HAP-1 (cell line): ENCODE measurements at places on chromosomes 13 and 19.
A peak's percentile ranks its signal among the peaks of the same experiment; 100 is the strongest.

GRCh38 chr19:35704218-35704617 lies at the start of gene ZBTB32:
Gene ZBTB32 (plus strand): TSS chr19:35704558. CDS start chr19:35714627, 10,069 bp downstream.
- DNase-seq, result no peak

- DNase-seq, result no peak
Observed at GRCh38 chr19:3179739-3180293, 1.2 kb downstream of the S1PR4 start.

DNA sequence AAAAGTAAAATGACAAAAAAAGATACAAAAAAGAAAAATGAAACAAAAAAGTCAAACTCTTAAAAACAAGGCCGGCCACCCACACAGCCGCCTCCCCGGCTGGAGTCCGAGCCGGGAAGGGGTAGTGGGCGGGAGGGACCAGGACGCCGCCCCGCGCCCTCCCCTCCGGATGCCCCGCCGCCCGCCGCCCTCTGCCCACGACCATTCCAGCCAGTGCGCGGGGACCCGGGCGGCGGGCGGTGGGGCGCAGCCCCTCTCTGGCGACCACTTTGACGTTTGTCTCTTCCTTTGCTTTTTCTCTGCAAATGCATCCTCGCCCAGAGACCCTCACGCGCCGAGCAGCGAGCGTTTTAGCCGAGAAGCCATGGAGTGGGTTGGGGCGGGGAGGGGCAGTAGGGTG lies 28.6 kb downstream of the ZBTB7A start:
- DNase-seq, result no peak

GRCh38 chr13:57653229-57653989 lies 21.9 kb downstream of the PCDH17 start:
- DNase-seq, result no peak

- no peak for DNase-seq
Observed at GRCh38 chr19:2289714-2290435, 7.9 kb upstream of the PEAK3 start.

DNA sequence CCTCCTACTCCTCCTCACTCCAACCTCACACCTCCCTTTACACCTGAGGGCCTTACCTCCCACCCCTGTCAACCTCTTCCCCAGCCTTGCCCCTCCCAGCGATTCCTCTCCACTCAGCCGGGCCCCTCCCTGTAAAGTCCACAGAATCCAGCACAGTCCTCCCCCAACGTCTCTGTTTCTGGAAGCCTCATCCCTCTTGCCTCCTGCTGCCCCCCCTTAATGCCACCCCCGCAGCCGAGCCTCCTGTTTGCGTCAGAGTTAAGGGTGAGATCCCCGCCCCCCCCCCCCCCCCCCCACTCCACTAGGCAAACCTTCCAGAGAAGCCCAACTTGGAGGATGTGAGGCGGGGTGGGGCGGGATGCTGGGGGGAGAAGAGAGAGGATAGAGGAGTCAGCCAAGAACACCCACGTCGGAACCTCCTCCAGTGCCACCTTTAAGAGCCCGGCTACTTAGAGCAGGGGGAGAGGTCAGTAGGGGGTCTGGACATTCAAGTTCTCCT lies 2.1 kb downstream of the UNC13A start:
- DNase-seq, result no peak

DNA sequence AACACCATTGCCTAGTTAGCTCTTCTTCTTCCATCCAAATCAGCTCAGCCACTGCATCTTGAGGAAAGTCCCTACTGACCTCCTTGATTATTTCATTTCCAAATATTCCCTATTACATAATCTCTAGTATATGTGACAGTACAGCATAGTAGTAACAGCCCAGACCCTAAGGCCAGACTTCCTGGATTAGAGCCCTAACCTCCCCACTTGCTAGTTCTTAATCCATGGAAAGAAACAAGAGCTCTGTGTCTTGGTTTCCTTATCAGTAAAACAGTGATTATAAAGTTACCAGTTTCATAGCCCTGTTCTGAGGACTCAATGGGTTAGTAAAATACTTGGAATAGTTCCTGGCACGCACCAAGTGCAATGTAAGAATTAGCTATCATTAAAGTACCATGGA lies 153.0 kb downstream of the RAP2A start:
- DNase-seq, result no peak

GRCh38 chr19:41264581-41265394 lies 616 bp downstream of the HNRNPUL1 start:
- DNase-seq, result peak; percentile 71

DNA sequence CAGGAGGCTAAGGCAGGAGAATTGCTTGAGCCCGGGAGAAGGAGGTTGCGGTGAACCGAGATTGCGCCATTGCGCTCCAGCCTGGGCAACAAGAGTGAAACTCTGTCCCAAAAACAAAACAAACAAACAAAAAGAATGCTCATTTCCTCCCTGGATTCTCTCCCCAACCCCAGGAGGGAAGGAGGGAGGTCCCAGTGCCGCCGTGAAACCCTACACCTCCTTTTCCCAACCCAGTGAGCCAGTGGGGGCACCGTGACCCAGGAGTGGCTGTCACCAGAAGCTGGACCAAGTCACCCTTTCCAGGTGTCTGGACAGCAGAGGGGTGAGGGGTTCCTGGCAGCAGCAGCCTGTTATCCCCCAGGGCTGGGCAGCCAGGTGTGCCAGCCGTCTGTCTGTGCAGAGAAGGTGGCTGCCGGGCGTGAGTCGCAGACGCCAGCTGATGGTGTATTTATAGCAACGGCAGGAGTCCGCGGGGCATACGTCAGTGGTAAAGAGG lies 23.5 kb downstream of the NFIC start:
- no peak for DNase-seq

DNA sequence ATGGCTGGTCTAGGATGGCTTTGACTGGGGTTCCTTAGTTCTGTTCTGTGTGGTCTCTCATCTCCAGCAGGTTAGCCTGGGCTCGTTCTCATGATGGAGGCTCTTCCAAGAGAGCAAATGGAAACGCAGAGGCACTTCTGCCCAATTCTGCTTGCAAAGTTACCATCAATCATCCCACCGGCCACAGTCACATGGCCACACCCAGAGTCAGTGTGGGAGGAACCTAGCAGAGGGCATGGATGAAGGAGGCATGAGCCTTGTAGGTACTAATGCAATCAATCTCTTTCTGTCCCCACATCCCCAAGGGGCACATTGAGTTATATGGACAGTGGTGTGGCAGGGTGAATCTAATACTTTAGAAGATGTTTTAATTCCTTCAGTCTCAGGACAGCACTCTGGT lies 207.2 kb downstream of the ZNF536 start:
- DNase-seq, result no peak

GRCh38 chr19:33515921-33516320 lies 5.7 kb downstream of the PEPD start:
- DNase-seq, result no peak

GRCh38 chr13:98496479-98496791 lies 80.5 kb downstream of the STK24 start:
- no peak for DNase-seq

GRCh38 chr13:22538400-22538799 lies 642.4 kb upstream of the SGCG start:
- no peak for DNase-seq

- no peak for DNase-seq
Observed at GRCh38 chr19:16496613-16496983, 404 bp downstream of the C19orf44 start.

DNA sequence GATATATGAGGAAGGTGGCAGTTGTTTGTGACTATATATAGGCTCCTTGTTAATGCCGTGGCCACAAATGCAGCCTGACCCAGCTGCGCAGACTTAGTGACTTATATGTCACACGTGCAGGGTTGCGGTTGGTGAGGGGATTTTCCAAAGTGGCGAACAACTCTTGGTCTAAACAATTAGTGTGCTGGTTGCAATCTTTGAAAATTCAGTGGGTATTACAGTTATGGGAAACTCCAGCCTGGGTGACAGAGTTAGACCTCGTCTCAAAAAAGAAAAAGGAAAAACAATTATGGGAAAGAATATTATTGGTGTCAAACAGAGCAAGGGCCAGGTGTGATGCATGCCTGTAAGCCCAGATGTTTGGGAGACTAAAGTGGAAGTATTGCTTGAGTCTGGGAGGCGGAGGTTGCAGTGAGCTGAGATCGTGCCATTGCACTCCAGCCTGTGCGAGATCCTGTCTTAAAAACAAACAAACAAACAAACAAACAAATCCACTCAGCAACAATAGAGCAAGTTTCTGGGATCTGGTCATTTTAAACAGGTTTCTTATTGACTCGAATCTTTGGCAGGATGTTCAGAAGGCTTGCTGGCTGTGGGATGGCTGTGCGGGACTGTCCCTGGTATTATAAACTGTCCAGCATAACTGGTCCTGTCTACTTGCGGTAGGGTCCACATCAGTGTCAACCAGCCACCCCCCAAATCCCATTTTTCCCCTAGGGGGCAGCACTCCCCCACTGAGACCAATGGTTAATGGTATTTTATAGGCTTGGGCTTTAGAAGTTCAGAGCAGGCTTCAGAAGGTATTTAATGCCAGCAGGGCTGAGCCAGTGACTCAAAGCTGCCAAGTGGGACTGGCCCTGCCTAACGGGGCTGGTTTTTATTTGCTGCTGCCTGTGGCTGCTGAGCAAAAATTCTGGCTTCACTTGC lies 15.4 kb downstream of the RELB start:
- DNase-seq, result peak; percentile 54

- DNase-seq, result no peak
Observed at GRCh38 chr19:35291916-35292315, at the start of gene MAG. Gene MAG (plus strand): TSS chr19:35292161. CDS start chr19:35295409, 3,248 bp downstream.

DNA sequence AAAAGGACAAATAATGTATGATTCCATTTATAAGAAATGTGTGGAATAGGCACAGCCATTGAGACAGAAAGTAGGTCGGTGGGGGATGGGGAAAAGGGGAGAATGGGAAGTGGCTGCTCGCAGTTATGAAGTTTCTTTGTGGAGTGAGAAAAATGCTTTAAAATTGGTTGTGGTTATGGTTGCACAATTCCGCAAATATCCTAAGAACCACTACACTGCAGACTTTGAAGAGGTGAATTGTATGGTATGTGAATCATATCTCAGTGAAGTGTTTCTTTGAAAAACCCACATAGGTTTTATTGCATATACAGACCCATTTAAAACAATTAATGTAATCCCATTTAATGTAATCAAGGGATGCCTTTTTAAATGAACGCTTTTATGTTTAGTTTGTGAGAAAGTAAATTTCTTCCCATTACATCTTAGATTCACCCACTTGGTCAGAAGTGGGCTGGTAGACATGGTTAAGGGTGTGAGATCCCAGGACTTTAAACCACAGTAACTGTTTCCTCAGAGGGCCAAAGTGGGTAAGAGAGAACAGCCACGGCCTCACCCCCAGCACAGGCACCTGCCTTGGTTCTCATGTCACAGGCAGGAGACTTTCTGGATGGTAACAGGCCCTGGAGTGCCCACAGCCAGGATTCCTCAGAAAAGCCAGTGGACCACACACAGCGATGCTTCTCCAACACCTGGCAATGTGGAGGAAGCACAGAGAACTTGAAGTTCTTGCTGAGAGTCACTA lies 119.3 kb upstream of the GJB6 start:
- DNase-seq, result no peak

- DNase-seq, result no peak
Observed at GRCh38 chr19:18725841-18726770, 42.6 kb downstream of the CRTC1 start.

DNA sequence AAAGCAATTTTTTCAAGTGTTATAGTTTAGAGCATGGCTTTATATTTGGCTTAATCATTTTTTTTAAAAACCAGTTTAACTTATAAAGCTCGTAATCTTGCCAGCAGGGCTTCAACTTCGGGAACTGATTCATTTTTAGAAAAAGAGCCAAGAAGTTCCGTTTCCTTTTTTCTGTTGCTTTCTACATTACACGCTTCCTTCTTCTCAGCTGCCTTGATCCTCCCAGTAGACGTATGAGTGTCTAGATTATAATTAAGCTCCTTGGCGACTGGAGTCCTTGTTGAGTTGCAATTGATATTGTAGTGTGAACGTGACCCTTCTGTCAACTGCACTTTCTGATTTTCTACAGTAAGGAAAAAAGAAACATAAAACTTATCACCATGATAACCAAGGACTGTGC lies 497.2 kb downstream of the DIAPH3 start:
- DNase-seq, result no peak

DNA sequence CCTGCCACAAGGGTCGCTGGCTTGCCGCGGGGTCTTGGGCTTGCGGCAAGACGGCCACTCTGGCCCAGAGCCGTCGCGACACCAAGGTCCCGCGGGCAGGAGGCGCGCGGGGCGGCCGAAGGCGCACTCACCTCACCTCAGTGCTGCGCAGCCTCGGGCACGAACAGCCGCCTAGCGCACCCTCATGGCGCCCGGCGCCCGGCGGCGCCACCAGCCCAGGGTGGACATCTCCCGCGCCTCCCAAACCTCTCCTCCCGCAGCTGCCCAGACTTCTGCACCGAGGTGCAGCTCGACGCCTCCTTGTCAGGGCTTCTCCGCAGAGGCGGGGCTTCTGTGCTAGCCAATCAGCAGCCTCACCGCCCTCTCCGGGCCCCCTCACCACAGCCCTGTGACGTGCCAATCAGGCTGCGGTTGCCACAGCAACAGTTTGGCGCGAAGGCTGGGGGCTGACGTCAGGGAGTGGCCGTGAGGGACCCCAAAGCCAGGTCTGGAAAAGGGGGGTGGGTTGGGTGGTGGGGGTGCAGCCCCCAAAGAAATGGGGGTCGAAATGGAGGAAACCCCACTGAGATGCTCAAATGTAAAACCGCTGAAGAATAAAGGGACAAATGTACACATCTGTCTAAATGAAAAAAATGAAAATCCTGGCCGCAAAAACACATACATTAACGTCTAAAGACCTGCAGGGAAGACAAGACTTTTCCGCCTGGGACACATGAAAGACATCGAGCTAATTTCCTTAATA lies at the start of the genes PEG3 and ZIM2:
Gene PEG3 (minus strand): TSS at position 276 of the 742 bp plus-strand sequence. CDS start 16,071 bp downstream, outside the sequence.
Gene ZIM2 (minus strand): TSS at position 276 of the 742 bp plus-strand sequence. CDS start 16,449 bp downstream, outside the sequence.
- DNase-seq, result no peak

- DNase-seq, result no peak
Observed at GRCh38 chr19:17214508-17215126, 540 bp upstream of the USE1 start.

GRCh38 chr13:21231426-21231940 lies 55.0 kb downstream of the MRPL57 start:
- DNase-seq, result no peak

DNA sequence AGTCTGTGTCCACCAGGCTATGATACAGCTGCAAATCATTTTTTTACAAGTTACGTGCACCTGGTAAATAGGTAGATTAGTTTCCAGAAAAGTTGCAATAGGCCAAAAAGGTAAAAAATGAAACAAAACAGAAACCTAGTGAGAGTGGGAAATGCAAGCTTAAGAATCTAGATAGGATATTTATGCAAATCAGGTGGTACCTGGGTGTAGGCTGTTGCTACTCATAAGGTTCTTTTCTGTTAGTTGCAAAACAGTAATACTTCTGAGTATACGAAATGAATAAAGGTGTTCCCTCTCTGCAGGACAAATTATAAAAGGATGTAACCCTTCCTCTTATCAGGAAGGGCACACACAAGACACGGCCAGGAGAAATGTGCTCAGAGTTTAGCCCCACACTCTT lies 97.9 kb downstream of the UGGT2 start:
- no peak for DNase-seq

DNA sequence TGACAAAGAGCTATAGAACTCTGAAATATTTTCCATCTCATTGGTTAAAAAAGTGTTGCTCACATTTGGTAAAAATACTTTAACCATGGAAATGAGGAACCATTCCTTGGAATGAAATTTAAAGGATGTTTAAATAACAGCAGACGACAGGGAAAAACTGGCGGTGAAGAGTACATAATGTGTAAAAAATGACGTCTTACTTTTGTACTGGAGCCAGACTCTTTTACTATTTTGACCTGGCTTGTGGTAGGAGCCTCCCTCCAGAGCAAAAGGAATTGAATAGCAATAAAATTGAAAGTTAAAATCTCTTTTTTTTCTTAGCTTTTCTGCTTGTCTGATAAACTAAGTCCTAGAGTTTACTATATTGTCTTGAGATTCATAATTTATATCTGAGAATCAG lies 426.2 kb upstream of the KLHL1 start:
- no peak for DNase-seq

- no peak for DNase-seq
Observed at GRCh38 chr13:111973186-111973585, 93.8 kb upstream of the SOX1 start.
